NCI-H69 (cell line): ENCODE measurements at places on chromosomes 4 and X.

GRCh38 chr4:149050840-149051239, 608.6 kb upstream of the NR3C2 start:
- no peak for DNase-seq

DNA sequence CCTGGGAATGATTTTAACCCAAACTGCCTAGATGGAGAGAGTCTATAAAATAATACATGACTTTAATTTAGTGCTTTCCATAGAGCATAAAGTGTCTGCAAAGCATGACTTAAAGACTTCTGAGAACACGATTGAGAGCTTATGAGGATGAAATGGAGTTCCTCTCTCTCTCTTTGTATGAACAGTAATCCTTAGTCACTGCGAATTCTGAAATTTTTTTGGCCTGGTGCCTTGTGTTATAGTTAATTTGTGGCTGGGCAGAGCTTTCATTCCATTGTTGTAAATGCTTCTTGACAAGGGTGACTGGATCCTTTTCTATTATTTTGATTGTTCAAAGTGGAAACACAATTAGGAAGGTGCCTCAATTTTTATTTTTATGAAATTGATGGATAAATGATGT, 179.5 kb downstream of the CEP135 start:
- DNase-seq, result peak; percentile 68

DNA sequence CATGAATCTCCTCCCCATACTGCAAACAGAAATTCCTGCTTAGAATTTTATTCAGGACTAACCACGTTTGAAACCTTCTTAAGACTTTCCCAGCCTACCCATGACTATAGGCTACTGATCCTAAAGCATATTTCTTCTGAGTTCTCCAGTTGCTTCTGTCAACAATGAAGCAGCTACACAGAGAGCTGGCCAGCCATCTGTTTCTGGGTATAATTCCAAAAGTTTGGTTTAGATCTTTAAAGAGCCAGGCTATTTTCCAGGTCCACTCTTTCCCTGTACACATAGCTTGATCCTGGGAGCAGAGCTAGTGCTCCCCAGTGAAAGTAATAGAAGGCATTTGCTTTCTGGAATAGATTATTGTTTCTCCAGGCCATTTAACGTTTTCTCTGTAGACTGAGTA, 4.0 kb upstream of the ITM2A start:
- DNase-seq, result no peak

GRCh38 chr4:54378461-54378860, 149.4 kb downstream of the PDGFRA start:
- no peak for DNase-seq

- DNase-seq, result peak; percentile 62
Measured at GRCh38 chr4:144709793-144710525, 64.0 kb downstream of the HHIP start.

DNA sequence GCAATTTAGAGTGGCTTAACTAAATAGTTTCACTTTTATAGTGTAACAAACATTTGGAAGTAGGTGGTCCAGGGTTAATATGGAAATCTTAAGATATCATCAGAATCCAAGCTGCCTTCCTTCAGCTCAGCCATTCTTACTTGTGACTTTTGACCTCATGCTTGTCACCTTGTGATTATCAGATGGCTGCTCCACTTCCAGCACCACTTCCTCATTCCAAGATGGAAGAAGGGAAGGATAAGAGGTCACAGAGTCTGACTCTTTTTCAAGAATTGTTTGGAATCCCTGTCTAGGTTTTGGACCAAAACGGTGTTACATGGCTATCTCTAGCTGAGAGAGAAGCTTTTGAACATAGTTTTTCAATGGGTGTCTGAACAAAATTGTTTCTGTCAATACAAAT, 39.9 kb downstream of the MTTP start:
- DNase-seq, result no peak

DNA sequence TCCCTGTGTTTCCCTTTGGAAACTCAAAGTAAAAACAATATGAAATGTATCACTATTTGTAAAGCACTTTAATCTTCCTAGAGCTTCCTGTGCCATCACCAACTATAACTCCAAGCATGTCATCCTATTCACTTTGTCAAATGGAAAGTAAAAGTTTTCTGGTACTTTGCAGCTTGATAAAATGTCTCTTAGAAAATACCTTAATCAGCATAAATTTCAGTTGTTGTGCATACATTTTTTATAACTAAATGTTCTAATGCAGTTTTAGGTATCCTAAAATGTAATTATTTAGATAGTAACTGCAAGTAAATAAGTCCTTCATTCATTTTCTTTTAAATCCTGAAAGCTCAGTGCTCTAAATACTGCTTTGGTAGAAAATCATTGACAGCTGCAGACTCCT, 558.7 kb downstream of the GRID2 start:
- DNase-seq, result no peak

DNA sequence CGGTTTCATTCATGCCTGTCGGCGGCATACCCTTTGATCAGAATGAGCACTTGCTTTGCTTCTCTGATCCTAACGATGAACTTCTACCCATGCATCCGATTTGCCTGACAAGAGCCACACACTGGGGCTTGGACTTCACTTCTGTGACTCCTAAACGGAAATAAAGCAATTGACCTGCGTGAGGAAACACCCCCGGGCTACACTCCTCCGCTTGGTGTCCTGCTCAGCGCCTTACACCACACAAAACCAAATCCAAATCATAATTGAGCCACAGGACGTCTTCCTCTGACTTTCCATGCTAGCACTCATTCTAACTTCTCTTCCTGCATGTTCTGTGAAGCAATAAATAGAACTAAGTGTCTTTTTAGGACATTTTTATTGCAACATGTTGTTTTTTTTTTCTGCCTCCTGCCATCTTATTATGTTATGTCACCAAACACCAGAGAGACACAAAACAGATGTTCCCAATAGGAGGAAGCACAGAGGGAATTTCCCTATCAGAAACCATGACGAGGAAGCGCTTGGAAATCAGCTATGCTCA, 110.8 kb upstream of the FAM9B start:
- DNase-seq, result peak; percentile 39

DNA sequence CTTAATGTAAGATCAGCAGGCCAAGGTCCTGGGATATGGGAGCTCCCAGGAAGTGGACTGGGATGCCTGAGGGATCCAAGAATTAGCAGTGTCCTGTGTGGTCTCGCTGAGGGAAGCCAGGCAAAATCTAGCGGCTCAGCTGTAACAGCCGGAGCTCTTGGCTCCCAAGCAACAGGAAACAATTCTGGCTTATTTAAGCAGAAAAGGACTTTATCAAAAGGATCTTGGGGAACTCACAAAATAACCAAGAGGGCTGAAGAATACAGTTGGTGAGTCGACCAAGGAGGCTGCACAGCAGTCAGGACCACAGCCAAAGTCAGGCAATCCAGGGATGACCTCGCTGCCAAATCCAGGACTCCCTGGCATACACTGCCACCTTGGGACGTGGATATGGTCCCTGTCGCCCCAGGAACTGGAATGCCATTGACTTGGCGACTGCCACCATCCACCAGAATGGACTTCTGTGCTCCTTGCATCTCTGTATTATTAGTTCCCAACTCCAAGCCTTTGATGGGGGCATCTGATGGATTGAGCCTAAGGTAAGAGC, 165.3 kb upstream of the BCOR start:
- no peak for DNase-seq

GRCh38 chr4:41981456-41981855, at the start of gene DCAF4L1:
Gene DCAF4L1, plus strand, starts transcription at chr4:41981756. Its CDS starts 37 bp downstream, at chr4:41981793.
- no peak for DNase-seq

- DNase-seq, result no peak
Measured at GRCh38 chrX:133639726-133640125, 224.4 kb upstream of the GPC4 start.

DNA sequence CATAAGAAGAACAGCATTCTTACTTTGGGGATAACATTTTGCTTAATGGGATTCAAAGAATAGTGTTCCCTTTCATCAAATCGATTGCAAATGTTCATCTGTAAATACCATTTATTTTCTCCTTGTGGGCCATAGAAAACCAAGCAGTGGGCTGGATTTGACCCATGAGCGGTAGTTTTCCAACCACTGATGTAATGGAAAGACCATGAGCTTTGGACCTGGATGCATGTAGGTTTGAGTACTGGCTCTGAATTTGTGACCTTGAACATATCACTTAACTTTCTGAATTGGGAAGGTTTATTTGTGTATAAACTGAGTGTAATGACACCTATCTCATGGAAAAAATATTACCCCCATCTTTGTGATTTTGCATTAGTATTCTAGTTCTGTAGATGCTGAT, 54.3 kb downstream of the REPS2 start:
- DNase-seq, result no peak

- peak; percentile 61 for DNase-seq
Measured at GRCh38 chr4:94595880-94596483, 144.2 kb downstream of the PDLIM5 start.

DNA sequence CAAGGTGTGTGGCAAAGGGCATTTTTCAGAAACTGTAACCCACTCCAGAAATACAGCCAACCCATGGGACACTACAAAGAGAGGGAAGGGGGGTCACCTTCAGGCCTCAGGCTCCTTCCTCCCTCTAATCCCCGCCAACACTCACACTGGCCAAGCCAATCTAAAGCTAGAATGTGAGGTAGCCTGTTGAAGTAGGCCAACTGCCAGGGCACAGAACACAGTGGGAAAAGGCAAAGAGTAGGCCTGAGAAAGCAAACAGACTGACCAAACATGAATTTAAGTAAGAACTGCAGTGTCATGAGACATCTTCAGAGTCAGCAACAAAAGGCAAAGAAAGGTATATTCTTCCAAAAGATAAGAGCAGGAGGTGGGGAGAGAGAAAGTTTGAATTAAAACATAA, 289.0 kb downstream of the HNRNPD start:
- no peak for DNase-seq

DNA sequence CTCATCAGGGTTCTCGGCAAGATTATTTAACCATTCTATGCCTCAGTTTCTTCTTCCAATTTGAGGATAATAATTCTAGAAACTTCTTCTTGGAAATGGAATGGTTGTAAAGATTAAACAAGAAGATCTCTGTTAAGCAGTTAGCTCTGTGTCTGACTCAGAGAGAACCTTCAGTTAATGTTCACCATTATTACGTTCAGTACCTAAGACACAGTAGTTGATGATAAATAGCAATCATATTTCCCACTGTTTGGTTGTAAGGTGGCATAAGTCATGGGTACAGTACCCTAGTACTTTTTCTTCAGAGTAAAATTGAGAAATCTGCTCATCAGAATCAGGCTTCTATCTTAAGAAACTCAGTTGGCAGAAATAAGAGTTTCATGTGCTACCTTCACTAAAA, 366.5 kb upstream of the BOD1L1 start:
- no peak for DNase-seq

DNA sequence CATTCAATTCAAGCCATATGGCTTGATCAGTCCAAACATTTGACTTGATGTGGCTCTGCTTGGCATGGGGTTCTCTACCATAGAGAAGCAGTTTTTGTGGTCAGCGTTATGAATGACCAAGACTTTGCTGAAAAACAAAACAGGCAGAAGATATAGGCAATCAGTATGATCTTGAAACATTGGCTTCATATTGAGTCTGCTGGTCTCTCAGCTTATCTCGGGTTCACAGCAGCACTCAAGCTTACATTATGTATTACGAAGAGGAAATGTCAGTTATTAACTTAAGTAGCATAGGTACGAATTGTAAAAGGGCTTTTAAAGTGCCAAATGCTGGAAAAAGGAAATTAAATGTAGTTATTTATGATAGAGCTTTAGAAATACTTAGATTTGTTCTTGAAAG, 99.0 kb downstream of the AFF2 start:
- no peak for DNase-seq

- no peak for DNase-seq
Measured at GRCh38 chrX:26387906-26388305, 171.9 kb downstream of the MAGEB5 start.

DNA sequence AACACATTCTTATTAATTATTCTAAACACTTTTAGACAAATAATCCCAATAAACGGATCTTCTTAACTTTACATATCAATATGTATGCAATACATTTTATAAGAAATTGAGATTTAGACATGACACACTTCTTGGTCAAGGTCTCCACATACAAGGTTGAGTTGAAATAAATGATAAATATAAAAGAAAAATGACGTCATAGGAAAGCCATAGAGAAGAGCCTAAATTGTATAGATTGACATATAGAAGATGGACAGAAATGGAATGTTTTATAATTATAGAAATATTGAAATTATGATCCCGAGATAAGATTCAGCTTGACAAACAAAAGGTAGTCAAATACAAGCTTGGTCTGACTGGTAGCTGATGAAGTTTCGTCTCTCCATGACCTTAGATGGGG, 87.4 kb downstream of the RNF150 start:
- no peak for DNase-seq

- DNase-seq, result no peak
Measured at GRCh38 chr4:151439320-151439719, 30.3 kb downstream of the FHIP1A start.

GRCh38 chrX:70168238-70169188, 8.8 kb upstream of the DGAT2L6 start:
- DNase-seq, result peak; percentile 36

GRCh38 chrX:131068945-131069719, 11.0 kb downstream of the ARHGAP36 start:
- no peak for DNase-seq

DNA sequence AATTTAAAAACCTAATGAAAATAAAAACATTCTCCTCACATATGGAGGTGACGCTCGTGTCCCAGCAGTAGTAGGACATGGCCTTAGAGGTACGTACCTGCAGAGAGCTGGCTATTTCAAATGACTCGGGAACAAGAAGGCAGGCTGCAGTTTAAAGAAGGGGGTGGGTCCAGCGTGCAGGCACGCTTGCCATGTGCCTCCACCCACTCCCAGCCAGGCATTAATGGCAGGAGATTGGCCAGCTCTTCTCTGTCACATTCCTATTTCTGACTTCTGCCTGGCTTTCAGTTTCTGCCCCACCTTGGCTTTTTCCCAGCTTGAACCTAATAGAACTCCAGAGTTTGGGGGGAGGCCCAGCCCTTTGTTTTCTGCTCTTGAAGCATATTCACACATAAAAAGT, 17.2 kb downstream of the PDHA1 start:
- no peak for DNase-seq

- peak; percentile 95 for DNase-seq
Measured at GRCh38 chrX:108224727-108225621, 133.4 kb downstream of the ATG4A start.

DNA sequence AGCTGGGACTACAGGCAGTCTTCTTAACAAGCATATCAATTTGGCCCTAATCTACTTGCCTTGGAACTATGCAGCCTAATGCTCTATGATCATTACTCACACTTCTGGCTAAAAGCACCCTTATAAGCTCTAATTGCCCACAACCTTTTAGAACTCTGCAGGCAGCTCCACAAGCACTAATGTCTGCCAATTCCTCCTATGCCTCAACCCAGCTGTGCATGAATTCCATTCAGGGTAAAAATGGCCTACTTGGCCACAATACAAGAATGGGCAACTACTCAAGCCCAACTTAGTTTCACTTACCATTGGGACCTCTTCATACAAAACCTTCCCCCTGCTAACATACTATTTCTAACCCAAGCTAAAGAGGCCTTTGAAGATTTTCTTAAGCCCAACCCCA, 51.7 kb downstream of the ZNF718 start:
- no peak for DNase-seq

GRCh38 chrX:120755066-120755846, 120.4 kb downstream of the CT47B1 start:
- peak; percentile 18 for DNase-seq
